ENCODE measurements at places on chromosomes 1 and 21.

DNA sequence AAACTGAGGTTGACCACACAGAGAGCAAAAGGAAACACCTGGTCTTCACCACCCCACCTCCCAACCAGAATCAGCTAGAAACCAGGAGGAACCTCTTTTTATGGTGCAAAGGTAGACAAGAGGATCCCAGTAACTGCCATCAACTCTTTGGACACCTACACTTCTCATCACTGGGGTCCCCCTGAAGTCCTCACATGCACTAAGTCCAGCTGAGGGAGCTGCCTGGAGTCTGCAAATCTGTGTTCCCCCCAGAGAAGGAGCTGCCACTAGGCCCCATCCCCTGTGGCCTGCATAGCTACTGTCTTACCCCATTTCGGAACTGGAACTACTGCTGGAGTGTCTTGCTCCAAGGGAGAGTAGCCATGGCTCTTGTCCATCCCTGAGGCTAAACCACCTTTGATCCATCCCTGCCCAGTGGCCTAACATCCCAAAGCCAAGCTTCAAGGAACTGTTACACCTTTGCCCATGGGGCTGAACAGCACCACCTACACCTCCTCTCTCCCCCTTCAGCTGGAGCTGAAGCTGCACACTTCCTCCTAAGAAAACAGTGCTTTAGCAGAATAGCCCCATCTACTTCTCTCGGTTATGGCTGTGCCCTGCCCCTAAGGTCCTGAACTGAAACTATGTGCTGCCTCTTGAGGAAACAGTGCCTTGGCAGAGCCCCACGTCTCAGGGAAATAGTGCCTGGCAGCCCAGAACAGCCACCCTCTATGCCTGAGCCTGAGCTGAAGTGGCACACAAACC is 85.4 kb upstream of the CD53 start:
- DNase-seq: no peak

DNA sequence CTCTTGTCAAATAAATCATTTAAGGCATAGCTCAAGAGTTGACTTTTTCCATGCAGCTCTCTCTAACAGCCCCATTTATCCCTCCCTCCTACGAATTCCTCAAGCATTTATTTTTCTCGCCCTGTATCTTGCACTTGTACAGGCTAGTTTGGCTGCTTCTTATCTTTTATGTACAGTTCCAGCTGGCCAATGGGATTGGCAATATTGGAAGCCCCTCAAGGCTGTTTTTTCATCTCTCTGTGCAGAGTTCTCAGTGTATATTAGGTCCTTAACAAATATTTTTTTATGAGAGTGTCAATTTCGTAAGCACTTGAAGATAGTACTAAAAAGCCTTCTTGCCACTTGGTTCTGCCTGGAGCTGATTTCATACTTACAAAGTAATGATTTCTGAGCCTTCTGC is 356.0 kb downstream of the ST6GALNAC3 start:
- DNase-seq: no peak

GRCh38 chr1:193348091-193348768 is 161.8 kb upstream of the B3GALT2 start:
- no peak for DNase-seq

- no peak for DNase-seq
Observed at GRCh38 chr1:194069168-194069830, 882.9 kb upstream of the B3GALT2 start.

DNA sequence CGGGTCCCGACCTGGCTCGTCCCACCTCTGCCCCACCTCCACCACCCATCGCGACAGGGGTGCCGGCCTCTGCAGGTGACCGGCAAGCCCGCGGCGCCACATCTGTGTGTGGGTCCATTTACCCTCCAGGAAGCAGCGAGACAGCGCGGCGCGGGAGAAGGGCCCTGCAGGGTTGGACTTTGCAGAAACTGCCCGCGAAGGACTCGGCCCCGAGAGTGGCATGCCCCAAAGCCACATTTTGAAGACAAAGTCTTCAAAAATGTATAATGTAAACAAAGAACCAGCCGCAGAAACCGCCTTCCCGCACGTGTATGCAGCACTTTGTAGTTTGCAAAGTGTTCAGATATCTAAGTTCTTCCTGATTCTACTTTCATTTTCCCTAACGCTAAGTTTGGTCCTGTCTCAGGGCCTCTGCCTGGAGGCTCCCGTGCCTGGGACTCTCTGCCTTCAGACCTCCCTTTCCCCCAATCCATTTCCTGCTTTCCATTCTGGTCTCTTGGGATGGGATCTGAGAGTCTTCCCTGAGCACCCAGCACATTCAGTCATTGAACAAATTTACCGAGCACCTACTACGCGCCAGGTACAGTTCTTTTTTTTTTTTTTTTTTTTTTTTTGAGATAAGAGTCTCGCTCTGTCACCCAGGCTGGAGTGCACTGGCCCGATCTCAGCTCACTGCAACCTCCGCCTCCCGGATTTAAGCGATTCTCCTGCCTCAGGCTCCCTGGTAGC is 524 bp upstream of the TMCO4 start:
- DNase-seq: peak; percentile 51

GRCh38 chr1:225750875-225751824 is 26.5 kb upstream of the SRP9 start:
- DNase-seq: no peak

GRCh38 chr1:30089024-30089430 is 634.4 kb downstream of the MATN1 start:
- no peak for DNase-seq

DNA sequence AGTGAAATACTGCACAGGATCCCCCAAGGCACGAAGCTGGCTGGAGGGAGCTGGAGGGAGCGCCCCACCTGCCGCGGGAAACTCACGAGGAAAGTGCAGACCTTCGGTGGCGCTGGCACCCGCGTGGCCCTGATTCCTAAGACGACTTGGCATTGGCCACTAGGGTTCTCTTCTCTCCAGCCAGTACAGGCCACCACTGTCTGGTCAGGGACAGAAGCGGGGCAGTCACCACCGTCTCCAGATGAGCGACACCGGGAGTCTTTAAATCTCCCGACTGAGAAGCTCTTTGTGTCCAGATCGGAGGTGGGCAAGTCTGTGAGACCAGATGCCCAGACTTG is 19.2 kb upstream of the CHIA start:
- no peak for DNase-seq

DNA sequence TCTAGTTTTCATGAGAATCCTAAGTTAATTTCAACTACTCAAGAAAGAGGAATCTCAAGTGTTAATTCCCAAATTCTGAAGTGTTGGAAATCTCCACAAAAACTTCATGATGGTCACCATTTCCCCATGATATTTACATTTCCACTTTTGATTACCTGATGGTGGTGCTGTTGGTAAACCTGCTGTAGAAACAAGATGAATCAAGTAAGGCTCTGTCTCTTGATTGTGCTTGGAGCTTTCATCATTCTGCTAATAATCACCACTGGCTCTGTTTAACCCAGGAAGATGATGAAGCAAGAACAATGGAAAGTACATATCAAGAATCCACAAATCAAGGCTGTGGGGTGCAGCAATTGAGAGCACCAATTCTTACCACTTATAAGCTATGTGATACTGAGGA is 77.8 kb downstream of the C4BPA start:
- DNase-seq: peak; percentile 61

GRCh38 chr1:101920577-101920976 is 76.1 kb downstream of the OLFM3 start:
- DNase-seq: no peak

DNA sequence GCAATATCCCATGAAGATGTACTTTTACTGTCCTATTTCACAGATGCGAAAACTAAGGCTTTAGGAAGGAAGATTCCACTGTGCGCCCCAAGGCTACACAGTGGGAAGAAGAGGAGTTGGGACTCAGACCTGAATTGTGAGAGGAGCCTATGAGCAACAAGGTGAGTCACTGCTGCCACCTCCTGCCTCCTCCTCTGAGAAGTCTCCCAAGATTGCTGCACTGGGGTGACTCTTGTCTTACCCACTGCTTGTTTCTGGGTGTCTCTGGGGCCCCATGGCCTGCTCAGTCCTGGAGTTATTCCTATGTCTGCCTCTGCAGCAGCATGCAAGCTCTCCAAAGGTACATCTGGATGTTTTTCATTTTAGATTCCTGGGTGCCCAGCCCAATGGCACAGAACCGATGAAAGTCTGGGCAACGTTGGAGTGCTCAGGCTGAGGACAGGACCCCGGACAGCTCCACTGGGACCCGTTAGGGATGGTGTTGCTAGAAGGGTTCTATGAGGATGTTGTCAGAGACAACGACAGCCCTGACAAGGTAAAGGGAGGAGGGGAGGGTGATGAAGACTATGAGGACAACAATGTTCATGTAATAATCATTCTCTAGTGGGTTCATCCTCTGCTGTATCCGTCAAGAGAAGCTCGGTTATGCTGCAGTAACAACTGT is 11.0 kb upstream of the C1QA start:
- peak; percentile 12 for DNase-seq

- no peak for DNase-seq
Observed at GRCh38 chr1:117559139-117559538, 46.7 kb upstream of the TENT5C start.

- DNase-seq: no peak
Observed at GRCh38 chr1:116367256-116367945, 5.6 kb upstream of the ATP1A1 start.

DNA sequence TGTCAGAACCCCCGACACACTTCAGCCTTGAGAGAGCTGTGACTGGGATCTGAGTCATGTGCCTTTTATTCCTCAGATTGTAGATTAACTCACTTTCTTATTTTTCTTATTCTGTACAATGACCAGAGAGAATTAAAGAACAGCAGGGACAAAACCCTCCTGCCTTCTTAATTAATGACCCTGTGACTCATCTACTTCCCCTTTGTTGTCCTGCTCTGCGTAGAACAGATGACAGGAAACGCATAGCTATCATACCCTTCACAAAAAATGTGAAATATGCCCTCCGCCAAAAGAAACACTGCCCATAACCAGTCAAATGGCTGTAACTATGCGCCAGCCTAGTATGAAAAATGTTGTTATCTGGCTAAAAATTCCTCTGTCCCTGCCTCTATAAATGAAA is 9.1 kb upstream of the PADI2 start:
- peak; percentile 84 for DNase-seq

GRCh38 chr1:248838357-248839167 is 538 bp downstream of the ZNF672 start:
- peak; percentile 99 for DNase-seq

- DNase-seq: no peak
Observed at GRCh38 chr1:117076648-117077047, 16.5 kb downstream of the TTF2 start.

DNA sequence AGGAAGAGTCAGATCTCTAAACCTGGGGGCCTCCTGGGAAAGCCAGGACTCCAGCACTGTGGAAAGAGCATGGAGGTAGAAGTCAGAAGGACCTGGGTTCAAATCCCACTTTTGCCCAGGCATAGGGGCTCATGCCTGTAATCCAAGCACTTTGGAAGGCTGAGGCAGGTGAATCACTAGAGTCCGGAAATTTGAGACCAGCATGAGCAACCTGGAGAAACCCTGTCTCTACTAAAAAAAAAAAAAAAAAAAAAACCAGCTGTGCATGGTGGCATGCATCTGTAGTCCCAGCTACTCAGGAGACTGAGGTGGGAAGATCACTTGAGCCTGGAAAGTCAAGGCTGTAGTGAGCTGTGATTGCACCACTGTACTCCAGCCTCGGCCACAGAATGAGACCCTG is 31.8 kb downstream of the LDLRAP1 start:
- DNase-seq: peak; percentile 43

DNA sequence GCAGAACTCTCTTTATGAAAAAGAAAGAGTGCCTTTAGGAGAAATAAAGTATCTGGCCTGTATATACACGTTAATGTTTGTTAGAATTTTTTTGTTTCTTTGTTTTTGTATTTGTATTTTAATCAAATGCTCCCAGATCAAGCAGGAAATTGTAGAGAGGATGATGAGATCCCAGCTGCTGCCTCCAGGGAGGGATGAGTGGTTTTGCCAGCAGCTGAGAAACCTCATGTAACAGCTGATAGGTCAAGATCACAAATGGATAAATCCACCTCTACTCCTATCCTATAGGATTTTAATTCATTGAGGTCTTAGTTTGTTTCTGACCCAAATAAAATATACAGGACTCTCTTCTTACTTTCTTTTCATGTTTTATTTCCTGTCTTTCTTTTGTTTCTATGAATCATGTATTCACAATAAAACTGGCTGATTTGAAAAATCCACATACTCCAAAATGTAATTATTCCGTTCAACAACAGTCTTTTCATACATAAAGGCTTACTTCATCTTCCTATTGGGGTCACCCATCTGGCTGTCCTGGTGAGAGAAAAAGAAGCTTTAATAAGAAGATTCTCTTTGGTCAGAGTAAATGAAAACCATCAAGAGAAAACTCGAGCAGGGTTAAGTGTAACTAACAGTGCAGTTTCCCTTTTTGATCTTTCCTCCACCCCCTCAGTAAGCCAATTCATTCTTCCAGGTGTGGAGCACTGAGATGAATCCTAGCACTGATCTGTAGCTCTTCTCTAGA is 129.3 kb upstream of the PLPPR5 start:
- no peak for DNase-seq

DNA sequence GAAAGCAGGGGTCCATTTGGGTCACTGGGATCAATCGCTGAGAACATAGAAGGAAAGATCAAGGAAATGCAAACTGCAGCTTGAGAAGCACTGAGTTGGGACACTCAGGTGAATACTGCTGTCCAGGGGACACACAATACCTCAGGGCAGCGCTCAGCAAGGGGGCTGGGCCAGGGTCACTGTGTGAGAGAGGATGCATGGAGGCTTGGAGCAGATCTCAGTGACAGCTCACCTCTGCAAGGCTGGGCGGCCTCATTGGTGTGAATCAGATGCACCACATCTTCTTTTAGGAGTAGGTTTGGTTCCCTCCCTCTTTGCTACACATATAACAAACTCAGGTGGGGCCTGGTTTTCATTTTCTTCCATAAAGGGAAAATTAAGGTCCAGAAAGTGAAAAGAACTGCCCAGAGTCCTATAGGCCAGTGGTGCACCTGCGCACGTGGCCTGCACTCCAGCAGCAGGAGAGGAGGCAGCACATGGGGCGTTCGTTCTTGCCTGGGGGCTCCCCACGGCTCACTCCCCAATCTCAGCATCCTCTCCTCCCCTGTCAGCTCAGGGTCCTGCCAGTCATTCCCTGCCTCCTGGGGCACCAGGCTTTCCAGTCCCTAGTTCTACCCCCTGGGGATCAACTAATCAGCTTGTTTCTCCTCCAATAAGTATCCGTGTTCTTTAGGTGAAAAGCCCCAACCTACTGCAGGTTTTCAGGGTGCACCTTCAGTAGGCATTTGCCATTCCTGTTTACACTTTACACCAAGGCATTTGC is 1.5 kb downstream of the A3GALT2 start:
- no peak for DNase-seq

DNA sequence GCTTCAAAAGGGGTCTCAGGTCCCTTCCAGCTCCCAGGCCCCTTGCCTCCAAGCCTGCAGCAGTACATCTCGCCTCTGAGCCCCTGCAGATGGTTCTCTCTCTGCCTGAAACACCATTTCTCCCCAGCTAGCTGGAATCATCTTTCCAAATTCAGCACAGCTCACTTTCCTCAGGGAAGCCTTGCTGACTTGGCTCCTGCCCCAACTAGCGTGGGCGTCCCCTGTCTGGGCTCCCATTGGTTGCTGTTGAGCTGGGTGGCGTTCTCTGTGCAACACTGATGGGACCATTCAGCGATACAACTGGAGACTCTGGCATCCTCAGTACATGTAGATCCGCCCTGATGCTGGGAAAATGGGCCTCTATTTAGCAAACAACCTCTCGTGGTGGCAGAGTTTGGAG is 141.3 kb upstream of the IGSF21 start:
- no peak for DNase-seq
